Left lobe of liver (tissue), 2 donors: ENCODE measurements at places on chromosomes 2 and 18. TPM values are rescaled to one million over a fixed set of nuclear protein-coding genes. Genes with fewer than 3 reads are reported as not detected.

GRCh38 chr2:2640371-2640770, 309.3 kb upstream of the MYT1L start:
- no peak for DNase-seq

DNA sequence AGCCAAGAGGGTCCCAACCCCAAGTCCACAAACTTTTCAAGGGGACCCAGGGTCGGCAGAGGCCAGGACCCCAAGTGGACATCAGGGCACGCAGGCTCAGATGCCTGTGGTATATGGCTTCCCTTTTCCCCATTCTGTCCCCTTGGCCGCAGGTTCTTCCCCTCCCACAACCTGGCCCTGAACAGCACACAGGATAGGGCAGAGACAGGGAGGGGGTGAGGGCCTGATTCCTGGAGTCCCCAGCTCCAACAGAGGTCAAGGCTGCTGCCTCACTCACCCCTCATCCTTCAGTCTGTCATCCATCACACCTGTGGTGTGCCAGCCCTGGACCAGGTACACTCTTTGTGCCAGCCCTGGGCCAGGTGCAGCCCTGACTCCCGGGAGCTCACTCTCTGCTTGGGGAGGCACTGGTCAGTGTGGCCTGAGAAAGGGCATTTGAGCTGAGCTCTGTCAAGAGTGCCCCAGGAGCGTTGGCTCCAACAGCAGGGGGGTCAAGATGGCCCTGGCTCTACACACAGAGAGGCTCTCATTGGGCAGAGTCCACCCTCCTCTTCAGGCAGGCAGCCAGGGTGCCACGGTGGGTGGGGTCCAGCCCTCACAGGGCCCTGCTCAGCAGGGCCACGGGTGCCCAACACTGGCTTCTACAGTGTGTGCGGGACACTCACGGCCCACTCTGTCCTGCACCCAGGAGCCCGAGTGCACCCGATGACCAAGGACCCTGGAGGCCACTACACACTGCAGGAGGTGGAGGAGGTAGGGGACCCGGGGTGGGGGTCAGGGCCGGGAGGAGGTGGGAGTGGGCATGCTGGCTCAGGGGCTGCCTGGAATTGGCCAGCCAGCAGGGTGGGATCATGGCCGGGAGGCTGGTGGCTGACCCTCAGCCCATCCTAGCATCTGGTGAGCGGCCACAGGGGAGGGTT, 1.6 kb downstream of the AGXT start:
- peak; percentile 87 for DNase-seq

ASIC4 gene
- 0.05 TPM for total RNA-seq

- no peak for DNase-seq
Measured at GRCh38 chr2:124572934-124573634, 548.0 kb downstream of the CNTNAP5 start.

DNA sequence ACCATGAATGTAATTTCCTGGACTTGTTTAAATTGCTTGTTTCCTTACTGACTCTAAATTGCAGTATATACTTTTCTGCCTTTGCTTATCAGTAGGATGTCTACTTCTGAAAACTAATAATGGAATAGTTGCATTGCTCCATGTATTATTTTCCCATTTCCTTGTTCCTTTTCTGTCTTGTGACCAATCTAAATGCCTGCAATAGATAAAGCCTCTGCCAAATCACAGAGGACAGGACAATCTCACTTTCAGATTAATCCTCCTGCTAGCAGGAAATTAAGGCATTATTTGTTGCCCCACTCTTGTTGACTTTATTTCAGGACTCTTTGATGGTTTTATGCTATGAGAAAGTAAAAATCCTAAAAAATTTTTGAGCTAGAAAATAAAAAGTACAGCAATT, 4.7 kb upstream of the ESCO1 start:
- DNase-seq: no peak

GRCh38 chr2:99960790-99961189, 181.6 kb downstream of the AFF3 start:
- DNase-seq: no peak

DNA sequence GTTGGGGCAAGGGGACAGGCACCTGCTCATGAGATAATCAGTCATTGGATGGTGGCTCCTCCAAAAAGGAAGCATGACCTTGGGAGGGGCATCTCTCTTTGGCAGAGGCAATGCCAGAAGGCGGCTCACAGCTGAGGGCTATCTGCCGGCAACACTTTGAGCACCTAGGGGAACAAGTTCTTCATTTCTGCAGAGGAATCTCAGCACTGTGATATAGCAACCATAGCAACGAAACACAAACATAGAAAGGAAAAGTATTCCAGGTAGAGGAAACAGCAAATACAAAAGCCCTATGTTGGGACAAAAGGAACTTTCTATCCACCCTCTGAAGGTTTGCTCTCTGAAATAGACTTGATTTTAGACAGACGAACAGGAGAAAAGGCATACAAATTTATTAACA, 89.1 kb upstream of the NEDD4L start:
- DNase-seq: no peak

KATNAL2 gene
- 4.5 TPM for total RNA-seq

- DNase-seq: no peak
Measured at GRCh38 chr2:239751679-239752355, 273.3 kb downstream of the NDUFA10 start.

GRCh38 chr2:231810905-231811304, 24.7 kb downstream of the COPS7B start:
- no peak for DNase-seq

DNA sequence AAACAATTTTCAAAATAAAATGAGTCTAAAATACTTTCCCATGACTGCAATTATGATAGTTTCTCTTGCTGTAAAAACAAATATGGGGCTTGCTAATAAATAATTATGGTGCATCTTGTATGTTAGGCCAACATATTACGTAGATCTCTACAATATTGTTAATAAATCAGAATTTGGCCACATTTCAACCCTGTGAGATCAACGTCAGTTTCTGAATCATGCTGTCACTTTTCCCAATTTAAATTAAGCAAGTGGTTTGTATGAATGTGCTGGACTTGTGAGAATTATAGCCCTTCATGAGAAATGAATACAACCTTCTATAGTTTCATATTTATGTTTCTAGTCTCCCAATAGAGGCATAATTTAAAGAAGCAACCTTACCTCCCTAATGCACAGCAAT, 808.9 kb downstream of the SUCLG1 start:
- no peak for DNase-seq

DNA sequence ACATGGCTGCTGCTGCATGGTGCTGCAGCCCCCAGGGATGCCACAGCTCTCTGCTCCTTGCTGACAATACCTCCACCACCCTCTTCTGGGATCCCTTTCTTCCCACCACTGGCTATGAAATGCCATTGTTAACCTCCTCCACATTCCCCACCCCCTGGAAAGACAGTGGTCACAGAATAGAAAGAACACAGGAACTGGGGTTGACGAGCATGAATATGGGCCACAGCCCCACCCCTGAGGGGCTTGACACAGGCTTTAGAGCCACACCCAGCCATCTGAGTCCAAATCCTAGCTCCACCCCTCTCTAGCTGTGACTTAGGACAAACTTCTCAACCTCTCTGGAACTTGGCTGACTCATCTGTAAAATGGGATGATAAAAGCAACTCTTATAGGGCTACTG, 47.3 kb downstream of the TMEM163 start:
- DNase-seq: no peak

- DNase-seq: no peak
Measured at GRCh38 chr2:1717113-1717512, 27.2 kb downstream of the PXDN start.

- no peak for DNase-seq
Measured at GRCh38 chr2:20430461-20431300, 16.2 kb upstream of the RHOB start.

AFF3 gene
- total RNA-seq: 2.3 TPM

DNA sequence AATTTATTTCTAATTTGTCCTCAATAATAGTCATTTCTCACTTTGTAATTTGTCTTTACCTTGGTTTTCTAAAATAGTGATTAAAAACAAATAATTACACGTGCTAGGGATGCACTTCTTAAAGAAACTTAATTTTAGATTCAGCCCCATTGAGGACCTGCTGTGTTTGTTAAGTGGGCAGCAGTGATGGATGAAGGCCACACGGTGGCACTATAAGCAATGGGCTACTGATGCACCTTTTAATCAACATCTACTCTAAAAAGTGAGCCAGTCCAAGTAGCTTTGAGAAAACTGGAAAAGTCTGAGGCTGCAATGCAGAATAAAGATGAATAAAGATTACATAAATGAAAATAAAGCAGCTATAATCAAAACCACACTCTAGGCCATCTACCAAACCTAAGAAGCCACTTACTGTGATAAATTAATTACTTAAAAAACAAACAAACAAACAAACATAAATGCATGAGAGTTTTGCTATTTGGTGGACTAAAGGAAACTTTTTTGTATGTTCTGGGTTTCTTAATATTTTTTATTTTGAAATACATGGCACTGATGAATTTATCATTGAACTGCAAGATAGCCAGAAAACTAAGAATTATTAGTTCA, 89.3 kb downstream of the PDE11A start:
- DNase-seq: peak; percentile 55

GRCh38 chr2:128838244-128838643, 519.6 kb upstream of the HS6ST1 start:
- DNase-seq: no peak

PTCD3 gene
- total RNA-seq: 44.9 TPM

DNA sequence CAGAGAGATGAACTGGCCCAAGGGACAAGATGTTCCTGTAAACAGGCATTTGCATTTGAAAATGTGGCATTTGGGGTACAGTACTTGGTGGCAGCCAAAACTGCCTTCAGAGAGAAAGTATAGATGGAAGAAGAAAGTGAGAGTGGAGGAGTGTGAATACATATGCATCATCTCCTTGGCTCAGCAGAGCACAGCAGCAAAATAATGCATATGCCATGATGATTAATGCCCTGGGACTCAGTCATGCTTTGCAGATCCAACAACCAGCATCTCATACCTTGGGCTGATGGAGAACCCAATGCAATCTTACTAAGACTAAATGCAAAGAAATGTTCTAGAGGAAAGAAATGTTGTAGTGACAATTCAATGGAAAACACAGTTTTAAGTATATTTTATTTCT, 29.7 kb upstream of the CYTIP start:
- DNase-seq: no peak

DNA sequence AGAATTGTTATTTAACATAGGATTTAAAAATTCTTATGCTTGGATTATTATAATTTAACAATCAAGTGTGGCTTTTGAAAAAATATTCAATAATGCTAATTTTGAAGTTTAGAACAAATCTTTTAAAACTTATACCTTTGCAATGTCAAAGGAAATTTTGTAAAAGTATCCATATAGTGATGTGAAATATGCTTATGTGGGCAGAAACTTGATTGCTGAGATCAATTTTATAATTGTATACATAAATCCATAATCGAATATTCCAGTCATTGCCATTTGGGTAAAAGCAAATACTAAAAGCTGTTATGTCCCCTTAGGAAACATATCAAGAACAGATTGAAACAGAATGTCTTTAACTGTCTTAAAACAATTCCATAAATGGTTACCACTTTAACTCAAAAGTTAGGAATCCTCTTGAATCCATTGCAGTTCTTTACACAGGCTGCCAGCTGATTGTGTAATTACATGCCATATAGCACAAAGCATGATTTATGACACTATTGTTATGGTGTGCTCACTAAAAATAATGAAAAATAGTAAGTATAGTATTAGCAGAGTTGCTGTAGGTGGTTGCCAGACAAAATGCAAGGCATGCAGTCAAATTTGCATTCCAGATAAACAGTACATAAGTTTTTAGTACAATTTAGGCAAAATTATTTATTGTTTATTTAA, 24.2 kb downstream of the PLCL1 start:
- no peak for DNase-seq

GRCh38 chr2:6545795-6546194, 319.9 kb downstream of the CMPK2 start:
- DNase-seq: no peak

MBOAT2 gene
- total RNA-seq: 0.91 TPM

DNA sequence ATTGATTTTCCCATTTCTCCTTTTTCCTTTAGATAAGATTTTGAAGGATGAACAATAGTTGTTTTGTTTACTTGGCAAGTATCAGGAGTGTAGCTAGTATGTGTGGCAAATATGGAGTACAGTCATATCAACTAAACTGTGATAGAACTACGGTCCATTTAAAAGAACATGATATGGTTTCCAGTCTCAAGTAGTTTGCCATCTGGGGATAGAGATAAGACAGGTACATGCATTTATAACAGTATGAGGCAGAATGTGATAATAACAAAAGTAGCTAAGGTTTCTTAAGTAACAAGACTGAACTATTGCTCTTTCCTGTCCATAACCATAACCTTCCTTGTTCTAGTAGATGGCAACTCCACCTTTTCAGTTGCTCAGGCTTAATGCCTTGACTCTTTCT, 75.6 kb upstream of the TACR1 start:
- no peak for DNase-seq

CENPA gene
- total RNA-seq: 0.33 TPM

DNA sequence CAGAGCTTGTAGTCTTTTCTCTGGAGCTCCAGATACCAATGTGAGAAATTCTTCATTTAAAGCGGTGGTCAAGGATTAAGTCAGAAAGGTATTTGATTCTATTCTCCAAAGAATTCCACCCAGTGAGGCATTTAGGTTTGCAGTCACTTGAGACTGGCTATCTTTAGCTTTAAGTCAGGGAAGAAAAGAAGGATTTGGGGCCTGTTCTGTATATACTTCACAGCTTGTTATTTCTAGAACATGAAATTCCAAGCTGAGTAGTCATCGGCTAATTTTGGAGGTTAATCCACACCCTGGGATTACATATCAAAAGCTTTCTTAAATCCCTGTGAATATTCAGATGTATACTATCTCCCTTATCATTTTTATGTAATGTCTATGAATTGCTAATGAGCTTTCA, 39.4 kb downstream of the MYOM1 start:
- no peak for DNase-seq
